Activated CD4-positive, alpha-beta T cell treated with anti-CD3 and anti-CD28 coated beads for 1 hour (primary cell): ENCODE measurements at places on chromosomes 1 and 21.
A peak's percentile ranks its signal among the peaks of the same experiment; 100 is the strongest.

DNA sequence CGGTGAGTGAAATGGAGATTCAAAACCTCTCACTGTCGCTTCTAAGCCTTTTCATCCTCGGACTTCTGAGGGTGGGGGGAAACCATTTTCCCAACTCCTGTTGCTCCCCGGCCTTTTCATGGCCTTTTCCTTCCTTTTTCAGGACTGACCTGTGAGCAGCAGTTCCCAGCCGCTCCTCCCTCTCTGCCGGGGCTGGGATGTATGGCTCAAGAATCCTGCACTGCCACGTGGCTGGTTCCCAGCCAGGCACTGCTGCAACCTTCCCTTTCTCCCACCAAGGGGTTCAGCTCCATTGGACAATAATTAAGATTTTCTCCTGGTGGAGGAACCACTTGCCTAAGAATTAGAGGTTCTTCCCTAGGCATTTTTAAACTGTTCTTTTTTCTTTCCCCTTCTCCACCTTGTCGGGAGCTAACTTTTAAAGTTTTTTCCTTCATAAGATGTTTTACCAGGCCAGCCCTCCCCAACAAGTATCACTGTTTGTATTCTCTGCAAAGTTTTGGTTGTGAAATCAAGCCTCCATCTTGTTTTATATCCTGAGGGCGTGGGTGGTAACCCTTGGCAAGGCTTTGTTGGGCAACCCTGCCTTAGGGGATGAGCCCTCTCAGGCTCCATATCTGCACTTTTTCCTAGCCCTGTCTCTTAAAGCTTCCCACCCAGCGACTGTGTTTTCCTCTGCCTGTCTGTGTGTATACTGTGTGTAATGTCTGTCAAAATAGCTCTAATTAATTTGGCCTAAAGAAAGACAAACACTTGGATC is 1166.6 kb upstream of the ADGRL2 start:
- no peak for DNase-seq

DNA sequence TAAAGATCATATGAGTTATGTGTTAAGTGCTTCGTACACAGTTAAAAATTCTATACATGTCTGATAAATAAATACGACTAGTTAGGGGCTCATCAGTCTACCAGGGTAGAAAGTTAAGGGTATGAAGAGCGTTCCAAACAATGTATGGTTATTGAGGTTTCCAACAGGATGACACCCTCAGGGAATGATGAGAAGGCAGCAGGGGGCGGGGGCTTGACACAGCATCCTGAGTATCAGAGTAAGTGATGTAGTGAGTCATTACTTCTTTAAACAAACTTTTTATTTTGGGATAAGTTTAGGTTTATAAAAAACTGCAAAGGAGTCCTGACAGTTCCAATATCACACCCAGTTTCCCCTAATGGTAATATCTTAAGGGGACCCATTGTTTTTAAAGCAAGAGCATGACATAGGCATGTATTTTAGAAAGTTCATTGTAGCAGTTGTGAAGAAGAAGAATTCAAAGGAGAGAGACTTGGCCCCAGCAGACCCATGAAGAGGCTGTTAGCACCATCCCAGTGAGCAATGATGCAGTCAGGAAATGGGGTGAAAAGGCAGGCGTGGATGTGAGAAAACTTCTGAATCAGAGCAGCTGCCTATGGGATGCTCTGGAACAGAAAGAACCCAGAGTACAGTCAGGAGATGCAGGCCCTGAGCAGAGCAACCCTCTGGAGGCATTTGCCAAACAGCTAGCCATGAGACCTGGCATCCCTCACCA is 15.0 kb upstream of the PSMB2 start:
- DNase-seq: no peak

GRCh38 chr1:217493290-217493689 is 137.6 kb downstream of the GPATCH2 start:
- no peak for DNase-seq

GRCh38 chr1:151720554-151720953 is 768 bp upstream of the RIIAD1 start:
- DNase-seq: no peak

- DNase-seq: no peak
Observed at GRCh38 chr1:50135716-50136115, 27.0 kb downstream of the ELAVL4 start.

- DNase-seq: no peak
Observed at GRCh38 chr1:109427171-109427467, 871 bp upstream of the PSMA5 start.

DNA sequence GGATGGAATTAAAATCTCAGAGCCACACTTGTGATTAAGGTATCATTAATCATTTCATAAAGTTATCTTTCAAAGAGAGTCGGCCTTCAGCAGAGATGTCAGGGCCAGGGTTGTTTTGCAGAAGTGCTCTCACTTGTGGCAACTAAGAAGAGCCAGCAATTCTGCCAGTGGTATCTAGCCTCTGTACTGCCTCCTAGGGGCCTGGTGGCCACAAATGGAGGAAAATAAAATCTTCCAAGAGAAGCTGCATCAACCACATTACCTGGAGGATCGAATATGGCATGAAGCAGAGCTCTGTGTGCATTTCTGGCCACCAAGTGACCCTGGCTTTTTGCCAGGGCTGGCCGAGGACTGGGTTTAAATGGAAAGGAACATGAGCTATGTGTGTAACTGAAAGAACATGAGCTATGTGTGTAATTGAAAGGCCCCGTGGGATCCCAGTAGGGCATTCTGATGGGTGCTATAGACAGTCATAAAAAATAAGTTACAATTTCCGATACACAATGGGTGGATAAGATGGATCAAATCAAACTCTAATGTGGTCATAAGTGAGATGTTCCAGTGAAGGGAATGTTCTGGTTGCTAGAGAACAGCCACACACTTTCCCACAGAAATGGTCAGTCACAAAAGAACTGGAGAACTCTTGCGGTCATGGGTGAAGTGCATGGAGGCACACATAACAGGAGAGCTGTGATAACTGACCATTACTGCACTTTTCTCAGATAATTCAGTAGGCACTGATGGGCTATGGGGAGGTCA is 335.8 kb downstream of the CAMTA1 start:
- no peak for DNase-seq

- no peak for DNase-seq
Observed at GRCh38 chr1:68383092-68383491, 66.7 kb downstream of the RPE65 start.

DNA sequence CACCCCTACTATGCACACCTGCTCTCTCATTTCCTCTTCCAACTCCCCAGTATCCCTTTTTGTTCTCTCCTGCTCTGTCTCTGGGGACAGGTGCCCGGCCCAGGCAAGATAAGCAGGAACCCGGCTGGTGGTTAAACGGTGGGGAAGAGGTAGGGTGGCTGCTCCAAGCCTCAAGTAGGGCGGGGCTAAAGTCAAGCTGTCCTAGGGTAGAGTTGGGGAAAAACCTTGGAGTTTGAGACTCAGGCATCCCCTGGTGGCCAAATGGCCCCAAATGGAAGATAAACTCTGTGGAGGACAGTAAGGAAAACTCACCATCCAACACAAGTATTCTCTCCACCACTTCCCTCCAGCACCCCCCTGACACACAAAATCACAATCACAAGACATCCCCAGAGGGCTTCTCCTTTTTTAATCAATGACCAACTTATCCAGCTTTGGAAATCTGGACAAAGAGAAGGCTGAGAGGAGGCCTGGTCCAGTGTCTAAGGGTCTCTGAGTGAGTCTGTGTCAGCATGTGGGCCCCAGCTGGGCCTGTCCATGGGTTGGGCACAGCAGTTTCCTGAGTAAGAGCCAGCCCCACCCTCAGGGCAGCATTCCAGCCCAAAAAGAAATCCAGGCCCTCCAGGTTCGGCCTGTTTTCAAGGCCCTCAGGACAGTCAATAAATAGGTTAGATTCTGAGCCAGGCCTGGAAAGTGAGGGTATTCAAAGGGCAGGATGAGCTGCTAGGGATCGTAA is 9.8 kb downstream of the POMGNT1 start:
- no peak for DNase-seq

DNA sequence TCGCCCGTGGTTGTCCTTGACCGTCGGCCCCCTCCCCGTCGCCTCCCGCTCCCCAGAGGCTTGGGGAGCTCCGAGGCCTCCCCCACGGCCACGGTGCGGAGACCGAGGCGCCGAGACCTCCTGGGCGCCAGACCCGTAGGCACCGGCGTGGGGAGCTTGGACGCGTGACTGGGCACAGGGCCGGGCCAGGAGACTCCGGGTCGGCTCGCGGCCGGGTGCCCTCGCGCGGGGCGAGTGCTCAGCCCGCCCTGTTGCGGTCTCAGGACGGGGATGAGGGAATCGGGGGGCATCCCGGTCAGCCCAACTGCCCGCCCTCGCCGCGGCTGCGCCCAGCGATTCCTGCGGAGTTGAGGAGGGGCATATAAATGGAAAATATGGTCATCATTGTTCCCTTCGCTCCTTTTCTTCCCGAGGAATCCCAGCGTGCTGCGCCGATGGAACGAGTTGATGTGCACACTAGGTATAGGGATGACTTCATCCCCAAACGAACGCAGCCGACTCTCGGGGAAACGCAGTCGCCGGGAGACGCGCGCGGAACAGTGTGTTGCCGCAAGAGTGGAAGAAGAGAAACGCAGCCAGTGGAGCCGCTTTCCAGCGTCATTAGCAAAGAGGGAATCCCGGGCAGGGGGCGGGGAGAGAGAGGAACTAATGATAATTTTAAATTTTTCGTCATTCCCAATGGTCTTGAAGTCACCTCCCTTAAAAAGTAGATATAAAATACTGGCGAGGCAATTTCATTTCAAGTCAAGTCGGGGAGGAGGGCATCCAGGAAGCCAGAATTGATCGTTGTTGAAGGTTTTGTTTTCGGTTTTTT is 747 bp upstream of the ENAH start:
- no peak for DNase-seq

GRCh38 chr1:110339407-110340206 is 430 bp downstream of the RBM15 start:
- DNase-seq: peak; percentile 39

GRCh38 chr1:67683766-67684525 is 1.1 kb upstream of the GADD45A start:
- DNase-seq: no peak

DNA sequence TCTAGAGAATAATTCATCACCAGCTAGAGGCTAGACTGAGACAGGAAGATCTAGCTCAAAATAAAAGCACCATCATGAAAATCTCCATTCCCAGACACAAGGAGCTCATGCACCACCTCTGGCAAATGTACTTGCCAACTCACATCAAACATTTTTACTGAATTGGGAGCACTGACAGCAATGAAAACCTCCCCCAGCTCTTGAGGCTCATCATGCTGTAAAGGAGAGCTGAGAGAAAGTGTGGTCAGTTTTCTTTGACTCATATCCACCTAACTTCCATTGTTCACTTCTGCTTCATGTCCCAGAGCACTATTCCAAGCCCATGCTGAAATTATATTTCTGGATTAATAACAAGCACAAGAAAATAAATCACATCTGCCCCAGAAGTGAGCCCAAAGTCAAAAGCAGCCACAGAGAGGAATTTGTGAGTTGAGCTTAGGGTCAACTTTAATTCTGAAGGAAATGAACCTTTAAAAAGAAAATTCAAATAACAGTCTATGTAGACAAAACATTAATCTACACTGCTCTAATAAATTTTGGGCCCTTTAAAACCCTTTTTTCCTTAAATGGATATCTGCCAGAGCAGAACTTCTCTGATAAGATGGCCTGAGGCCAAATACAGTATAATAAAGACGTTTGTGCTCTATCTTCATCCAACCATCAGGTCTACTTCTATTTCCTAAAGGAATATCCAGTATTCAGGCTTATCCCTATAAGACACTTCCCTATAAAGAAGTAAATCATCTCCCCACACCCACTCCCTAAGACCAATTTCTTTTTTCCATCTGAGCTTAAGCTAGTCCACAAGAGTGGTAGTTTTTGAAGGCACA is 85.9 kb upstream of the ADAM30 start:
- no peak for DNase-seq

DNA sequence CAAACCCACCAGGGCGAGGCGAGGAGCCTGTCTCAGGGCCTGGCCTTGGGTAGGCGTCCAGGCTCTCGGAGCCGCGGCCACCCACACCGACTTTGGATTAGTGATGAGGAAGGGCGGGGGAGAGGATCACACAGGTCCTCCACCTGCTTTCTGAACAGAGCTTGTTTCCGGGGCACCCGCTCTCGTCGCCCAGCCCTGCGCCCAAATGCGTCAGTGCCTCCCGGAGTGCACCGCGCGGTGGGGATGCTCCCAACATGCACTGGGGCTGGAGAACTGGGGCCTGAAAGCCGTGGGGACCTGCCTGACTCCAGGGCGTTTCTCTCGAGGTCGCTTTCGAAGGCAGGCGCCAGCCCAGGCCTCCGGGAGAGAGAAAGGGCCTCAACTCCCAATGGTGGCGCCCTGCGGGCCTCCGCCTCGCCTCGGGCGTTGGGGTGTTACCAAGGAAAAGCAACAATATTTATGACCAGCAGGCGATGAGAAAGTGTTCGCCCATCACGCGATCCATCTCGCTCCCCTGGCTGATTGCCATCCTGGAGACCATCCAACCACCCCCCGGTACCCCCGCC is 8.9 kb upstream of the LHX8 start:
- DNase-seq: no peak

- no peak for DNase-seq
Observed at GRCh38 chr1:246068619-246069509, 438.2 kb downstream of the SMYD3 start.

GRCh38 chr1:60888126-60888525 is 194.2 kb upstream of the NFIA start:
- no peak for DNase-seq

DNA sequence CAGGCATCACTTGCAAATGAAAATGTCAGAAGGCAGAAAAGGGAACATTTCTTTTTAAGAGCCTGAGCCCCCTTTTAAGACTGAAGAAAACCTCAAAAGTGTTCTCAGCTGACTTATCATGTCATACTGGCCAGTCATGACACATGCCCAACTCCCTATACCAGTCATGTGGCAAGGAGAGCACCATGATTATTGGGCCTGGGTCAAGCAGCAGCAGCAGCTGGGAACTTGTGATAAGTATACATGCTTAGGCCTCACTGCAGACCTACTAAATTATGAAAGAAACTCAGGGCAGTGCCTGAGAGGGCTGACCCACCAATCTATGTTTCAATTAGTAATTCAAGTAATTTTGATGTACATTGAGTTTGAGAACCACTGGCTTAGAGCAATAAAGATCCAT is 8.6 kb downstream of the RO60 start:
- no peak for DNase-seq

GRCh38 chr1:221715321-221716169 is 26.3 kb downstream of the DUSP10 start:
- no peak for DNase-seq

GRCh38 chr1:169745015-169745861 is 11.4 kb upstream of the SELE start:
- DNase-seq: no peak
